Activated naive CD4-positive, alpha-beta T cell treated with anti-CD3 and anti-CD28 coated beads for 36 hours (primary cell): ENCODE measurements at places on chromosomes 1 and 21.

GRCh38 chr1:24874056-24874455 is 56.0 kb downstream of the RUNX3 start:
- DNase-seq, result no peak

DNA sequence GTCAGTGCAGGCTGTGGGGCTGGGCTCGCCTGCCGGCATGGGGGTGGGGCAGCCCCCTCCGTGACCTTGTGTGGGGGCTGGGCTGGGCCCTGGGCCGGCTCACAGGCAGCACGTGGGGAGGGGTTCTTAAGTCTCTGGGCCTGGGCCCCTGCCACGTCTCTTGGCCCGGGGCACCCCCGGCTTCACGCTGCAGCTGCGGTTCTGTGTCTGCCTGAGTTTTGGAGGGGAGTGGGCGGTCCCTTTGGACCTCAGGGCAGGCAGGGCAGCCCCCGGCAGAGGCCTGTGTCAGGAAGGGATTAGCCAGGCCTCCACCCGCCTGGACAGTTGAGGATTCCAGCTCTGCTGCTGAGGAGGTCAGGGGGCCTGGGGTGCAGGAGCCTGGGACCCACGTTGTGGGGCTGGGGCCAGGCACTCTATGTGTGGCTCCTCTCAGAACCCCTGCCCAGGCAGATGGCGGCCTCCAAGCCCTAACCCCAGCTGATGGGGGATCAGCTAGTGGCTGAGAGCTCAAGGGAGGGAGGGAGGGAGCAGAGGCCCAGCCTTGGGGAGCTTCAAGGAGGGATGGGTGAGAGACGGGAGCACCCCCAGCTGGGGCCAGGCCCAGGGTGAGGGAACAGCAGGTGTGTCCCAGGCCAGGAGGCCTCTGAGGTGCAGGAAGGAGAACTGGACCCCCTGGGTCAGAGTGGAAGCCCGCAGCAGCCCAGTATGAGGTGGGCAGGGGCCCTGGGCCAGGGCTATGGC is 1.8 kb upstream of the PLCH2 start:
- DNase-seq, result no peak

- DNase-seq, result no peak
Measured at GRCh38 chr1:183077097-183077496, 53.9 kb downstream of the LAMC1 start.

- peak; percentile 5 for DNase-seq
Measured at GRCh38 chr1:208654241-208654640, 410.1 kb upstream of the PLXNA2 start.

DNA sequence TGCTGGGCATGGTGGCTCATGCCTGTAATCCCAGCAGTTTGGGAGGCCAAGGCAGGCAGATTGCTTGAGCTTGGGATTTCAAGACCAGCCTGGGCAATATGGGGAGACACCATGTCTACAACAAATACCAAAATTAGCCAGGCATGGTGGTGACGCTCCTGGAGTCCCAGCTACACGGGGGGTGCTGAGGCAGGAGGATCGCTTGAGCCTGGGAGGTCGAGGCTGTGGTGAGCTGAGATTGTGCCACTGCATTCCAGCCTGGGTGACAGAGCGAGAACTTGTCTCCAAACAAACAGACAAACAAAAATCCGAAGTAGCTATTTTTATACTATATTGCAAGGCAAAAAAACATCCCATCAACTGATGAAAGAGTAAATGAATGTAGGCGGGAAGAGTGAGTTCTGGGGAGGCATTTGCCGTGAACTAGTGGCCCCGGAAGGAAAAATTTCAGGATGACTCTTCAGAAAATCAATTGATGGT is 40.6 kb downstream of the NCMAP start:
- no peak for DNase-seq

GRCh38 chr1:87826681-87827251 is 498.1 kb downstream of the LMO4 start:
- no peak for DNase-seq

GRCh38 chr21:36792505-36792967 is 93.6 kb downstream of the SIM2 start:
- peak; percentile 15 for DNase-seq

- DNase-seq, result no peak
Measured at GRCh38 chr1:62038594-62039284, 155.9 kb upstream of the L1TD1 start.

DNA sequence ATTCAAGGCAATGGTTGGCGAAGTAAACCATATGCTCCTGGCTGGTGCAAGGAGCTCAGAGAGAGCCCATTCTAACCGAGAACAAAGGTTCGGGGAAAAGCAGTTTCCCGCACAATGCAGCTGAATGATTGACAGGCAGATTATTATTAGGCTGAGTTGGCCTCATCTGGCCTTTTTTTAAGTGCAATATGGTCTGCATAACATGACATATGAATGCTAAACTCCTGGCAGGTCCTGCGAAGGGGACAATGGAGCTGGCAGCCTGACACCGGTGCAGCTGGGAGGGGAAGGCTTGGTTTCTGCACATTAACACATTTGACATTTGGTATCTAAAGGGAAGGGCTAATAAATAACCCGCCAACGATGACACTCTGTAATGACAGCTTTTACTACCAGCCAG is 92.0 kb downstream of the MIS18A start:
- no peak for DNase-seq

- DNase-seq, result no peak
Measured at GRCh38 chr1:24865168-24865567, 64.9 kb downstream of the RUNX3 start.

GRCh38 chr1:178637841-178638240 is 87.2 kb upstream of the RALGPS2 start:
- no peak for DNase-seq

DNA sequence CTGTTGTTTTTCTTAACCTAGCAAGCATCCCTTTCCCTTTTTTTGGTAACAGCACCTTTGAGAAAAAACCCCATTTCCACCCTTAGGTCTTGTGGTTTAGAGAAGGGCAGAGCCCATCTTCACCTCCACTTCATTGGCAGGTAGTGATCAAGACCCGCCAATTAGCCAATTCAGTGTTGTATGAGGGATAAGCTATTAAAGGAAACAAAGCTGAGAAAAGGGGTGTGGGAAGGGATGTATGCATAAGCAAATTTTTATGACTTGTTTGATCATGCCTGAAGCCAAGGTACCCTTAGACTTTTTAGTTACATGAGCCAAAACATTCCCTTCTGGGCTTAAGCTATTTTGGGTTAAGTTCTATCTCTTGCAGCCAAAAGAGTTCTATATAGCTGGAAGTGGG is 3.6 kb upstream of the ZNF697 start:
- no peak for DNase-seq

DNA sequence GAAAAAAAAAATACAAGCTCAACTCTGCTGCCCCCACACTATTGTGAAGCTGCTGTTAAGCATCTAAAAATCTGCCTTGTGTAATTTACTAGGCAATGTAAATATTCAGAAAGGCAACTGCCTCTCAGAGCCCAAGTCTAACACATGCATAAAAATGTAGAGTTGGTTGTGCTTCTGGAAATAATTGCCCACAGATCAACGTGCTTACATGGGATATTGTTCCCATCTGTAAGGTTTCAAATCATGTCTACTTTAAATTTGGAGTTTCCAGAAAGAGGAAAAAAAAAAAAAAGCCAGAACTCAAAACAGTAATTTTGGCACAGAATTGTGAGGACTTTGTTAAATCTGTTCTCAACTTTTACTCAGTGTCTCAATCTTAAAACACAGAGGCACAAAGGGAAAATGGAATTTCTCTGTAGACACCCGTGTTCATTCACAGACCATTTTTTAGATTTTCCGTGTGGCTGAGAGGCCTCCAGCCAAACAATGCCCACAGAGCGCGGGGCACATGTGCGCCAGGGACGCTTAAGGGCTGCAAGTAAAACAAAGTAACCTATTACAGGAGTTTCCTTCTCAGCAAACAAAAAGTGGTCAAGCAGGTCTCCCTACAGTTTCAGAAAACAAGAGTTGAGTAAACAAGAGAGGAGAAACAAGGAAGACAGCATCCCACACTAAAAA is 115.5 kb downstream of the RERE start:
- DNase-seq, result no peak

DNA sequence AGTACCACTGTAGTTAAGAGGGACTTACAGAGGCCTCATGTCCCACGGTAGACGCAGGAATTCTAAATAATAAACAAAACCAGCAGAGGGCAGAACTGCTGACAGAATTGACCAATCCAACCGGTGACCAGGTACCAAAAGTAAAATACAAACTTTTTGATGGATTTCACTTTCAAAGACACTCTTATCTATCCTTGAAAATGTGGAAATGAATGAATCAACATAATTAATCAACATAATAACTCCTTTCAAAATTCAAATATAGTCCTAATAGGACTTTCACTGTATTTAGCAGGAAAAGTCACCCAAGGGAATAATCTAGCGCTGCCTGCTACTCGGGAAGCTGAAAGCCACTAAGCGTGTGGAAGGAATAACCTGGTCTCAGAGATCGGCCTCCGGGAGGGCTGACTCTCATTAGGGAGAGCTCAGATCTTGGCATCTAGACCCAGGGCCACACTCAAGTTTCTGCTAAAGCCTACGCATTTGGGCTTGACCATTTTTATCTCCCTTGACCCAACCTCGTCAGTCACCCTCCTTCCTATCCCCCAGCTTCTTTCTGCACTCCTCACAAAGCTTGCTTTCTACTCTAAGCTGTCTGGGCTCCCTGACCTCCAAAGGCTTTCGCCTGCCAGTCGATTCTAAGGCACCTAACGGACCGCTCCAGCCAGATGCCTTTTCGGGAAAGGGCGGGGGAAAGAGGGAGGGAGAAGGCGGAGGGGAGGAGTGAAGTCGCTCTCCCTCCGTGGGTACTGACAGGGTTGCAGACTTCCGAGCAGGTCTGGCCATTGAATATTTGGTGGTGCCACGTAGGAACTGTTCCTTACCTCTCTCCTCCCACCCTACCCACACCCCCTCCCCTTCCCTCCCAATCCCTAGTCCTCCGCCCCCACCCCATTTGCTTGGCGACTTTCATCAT is 1.6 kb downstream of the COL11A1 start:
- no peak for DNase-seq

DNA sequence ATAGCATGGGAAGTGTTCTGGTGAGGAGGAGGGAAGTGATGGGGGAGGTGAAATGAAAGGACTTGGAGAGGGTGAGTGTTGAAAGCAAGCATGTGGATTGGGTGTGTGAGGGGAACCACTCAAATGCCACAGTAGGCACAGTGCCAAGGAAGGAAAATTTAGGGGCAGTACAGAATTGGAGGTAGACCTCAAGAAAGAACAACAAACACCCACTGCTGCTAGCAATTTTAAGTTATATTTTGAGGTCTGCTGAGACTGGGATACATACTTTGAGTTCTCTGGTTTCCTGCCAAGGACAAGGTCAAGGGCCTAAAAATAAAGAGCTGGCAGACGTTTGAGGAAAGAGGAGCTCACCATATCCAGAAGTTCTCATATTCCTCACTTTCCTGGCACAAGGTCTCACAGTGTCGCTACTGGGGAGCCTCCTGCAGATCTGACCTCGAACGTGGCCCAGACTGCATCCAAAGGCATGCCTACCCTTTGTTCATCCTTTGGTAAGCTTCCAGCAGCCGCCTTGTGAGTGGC is 104.0 kb downstream of the BRINP2 start:
- DNase-seq, result no peak

- no peak for DNase-seq
Measured at GRCh38 chr1:205746757-205747412, 3.1 kb downstream of the NUCKS1 start.

DNA sequence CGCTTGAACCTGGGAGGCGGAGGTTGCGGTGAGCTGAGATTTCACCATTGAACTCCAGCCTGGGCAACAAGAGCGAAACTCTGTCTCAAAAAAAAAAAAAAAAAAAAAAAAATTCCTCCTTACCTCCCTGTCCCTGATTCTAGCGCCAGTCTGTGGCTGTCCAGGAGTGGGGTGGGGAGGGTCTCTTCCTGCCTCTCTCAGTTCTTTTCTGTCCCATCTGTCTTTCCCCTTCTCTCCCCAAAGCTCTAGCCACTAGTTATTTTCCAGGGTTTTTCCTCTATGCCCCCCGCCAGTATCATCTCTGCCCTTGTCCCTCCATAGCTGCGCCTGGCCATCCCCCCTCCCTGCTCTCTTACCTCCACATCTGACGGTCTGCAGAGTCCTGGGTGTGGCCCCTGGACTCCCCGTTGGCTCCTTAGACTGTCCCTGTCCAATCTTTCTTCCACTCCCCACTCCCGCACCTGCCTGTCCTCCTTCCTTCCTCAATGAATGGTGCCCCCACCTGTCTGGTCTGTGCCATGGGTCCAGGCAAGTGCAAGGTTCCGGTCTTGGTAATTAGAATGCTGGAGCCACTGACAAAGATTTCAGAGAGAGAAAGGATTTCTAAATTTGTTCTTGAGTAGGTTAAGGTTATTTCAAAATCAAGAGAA is 1.6 kb upstream of the TMEM63A start:
- DNase-seq, result peak; percentile 41

GRCh38 chr1:7233237-7233540 is 447.9 kb downstream of the CAMTA1 start:
- no peak for DNase-seq

DNA sequence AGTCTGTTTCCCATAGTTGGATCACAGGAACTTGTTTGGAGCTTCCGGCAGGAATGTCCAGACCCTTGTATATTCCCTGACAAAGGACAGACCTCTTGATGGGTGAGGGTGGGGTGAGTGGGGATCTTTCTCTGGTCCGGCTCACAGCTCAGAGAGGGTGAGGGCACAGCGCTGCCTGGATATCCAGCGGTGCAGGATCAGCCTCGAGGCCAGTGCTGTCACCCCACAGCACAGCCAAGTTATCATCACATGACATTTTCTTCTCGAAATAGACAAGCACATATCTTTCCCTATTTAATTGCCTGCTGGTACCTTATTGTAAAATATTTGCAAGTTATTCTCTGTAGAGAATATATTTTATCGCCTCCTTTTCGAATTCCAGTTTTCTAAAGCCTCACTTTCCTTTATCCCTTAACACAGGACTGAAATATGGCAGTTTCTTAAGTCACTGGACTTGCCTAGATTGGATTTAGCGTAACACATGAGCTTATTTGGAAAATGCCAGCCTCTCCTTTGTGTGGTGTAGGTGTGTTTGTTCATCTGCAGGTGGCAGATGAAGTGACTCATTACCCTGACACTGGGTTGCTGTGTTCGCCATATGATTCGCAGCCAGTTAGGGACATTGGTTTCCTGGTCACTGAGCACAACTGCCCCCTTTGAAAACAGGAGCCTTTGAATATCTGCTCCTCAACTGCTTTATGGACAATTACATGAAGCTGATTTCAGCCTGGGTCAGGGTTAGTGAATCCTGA is 21.4 kb downstream of the CLIC6 start:
- no peak for DNase-seq

GRCh38 chr1:230173187-230173975 is 106.3 kb downstream of the GALNT2 start:
- no peak for DNase-seq

- DNase-seq, result no peak
Measured at GRCh38 chr21:33937146-33937545, 21.5 kb upstream of the ATP5PO start.

DNA sequence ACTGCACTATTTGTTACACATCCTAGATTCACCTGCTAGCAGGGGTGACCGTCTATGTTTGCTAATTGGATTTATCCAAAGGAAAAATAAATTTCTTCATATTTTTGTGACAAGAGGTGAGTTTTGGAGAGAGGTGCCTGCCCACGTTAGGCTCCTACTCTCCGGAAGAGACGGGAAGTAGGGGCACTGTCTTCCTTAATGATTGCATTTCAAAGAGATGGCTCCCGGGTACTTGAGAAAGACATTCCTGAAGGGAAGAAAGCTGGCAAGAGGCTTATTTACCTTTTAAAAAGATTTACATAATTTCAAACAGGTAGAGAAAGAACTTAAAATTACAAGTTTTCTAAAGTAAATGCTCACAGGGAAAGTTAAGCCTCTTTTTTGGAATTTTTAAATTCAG is 18.7 kb upstream of the IL19 start:
- no peak for DNase-seq
